ENCODE measurements at places on chromosomes 7 and 10.

- DNase-seq, result no peak
These were observed 229.8 kb downstream of the FGFR2 start for GRCh38 chr10:121368347-121369025.

DNA sequence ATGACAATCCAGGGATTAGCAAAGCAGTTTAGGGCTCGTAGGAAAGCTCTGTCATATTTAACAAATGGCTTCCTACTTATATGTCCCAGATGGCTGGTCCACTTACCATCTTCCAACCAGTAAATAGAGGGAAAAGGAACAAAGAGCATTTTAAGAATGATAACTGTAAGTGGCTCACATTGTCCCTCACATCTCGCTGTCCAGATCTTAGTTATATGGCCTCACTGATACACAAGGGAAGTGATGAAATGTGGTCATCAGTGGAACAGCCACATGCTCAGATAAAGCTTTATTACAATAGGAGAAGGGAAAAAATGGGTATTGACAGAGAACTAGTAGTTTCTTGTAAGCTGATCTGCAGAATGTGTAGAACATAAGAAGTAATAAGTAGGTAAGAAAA is 35.8 kb downstream of the IQUB start:
- no peak for DNase-seq

DNA sequence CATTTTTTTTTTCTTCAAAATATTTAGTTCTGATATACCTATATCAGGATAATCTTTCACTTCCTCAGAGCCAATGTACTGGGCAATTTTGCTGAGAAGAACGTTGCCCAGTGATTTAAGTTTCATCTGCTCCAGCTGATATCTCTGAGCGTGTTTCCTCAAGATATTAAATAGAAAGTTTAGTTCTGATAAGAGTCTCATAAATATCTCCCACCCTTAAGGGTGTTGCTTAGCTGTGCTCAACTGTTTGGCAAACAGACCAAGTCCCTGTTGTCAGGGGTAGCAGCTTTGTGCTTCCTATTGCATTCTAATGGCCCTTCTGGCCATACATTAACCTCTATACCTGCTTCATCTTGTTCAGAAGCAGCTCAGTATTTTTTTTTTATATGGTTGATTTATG is 84.7 kb upstream of the GPR141 start:
- no peak for DNase-seq

- DNase-seq, result no peak
These were observed 53.0 kb upstream of the INSIG1 start for GRCh38 chr7:155244675-155245074.

- no peak for DNase-seq
These were observed 14.1 kb downstream of the NRCAM start for GRCh38 chr7:108442039-108442568.

DNA sequence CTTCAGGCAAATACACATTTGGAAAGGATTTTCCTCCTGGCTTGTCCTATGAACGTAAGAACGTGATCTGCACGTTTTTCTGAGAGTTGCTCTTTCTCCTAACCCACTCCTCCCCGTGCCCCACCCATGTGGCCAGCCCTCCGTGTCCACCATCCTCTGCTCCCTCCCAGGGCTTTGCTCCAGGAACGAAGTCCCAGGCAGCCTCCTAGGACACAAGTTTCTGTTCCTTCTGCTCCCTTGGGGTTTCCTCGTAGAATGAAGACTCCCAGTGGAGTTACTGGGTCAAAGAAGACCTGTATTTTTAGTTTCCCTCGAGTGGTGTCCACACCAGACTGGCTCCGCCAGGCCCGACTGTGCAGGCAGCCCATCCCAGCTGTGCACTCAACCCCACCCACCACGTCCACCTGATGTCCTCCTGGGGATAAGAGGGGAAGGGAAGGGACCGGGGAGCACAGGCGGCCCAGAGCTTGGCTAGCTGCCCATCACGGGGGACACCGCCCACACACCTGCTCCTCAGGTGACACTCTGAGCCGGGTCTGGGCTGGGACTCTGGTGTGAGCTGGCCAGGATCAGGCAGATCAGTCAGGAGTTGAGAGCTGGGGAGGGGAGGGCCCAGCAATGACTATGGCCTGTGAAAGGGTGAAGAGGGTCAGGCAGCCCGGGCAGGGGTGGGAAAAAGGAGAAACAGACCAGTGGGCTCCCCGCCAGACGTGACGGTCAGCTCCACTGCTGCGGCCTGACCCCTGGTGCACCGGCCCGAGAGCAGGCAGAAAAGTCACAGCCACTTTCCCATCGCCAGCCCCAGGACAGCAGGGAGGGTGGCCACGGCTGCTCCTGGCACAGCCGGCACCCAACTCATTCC is 54.3 kb upstream of the PPP2R2D start:
- DNase-seq, result no peak

DNA sequence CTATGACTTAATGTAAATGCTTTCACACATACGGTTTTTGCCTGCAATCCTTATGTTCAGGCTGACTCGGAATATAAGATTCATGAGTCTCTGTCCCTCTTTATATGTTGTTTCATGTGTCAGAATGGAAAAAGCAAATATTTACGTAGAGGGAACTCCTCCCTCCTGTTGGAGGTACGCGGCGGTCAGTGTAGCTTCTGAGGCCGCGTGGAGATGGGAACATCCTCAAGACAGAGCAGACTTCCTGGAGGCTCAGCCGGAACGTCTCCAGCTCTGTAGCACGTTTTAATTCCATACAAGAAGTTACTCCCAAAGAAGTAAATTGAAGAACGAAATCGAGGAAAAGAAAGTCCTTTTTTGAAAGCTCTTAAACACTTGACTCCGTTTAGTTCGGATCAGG is 248.3 kb downstream of the EBF3 start:
- DNase-seq, result no peak

GRCh38 chr10:114374053-114374791 is 30.1 kb downstream of the AFAP1L2 start:
- DNase-seq, result peak; percentile 17

DNA sequence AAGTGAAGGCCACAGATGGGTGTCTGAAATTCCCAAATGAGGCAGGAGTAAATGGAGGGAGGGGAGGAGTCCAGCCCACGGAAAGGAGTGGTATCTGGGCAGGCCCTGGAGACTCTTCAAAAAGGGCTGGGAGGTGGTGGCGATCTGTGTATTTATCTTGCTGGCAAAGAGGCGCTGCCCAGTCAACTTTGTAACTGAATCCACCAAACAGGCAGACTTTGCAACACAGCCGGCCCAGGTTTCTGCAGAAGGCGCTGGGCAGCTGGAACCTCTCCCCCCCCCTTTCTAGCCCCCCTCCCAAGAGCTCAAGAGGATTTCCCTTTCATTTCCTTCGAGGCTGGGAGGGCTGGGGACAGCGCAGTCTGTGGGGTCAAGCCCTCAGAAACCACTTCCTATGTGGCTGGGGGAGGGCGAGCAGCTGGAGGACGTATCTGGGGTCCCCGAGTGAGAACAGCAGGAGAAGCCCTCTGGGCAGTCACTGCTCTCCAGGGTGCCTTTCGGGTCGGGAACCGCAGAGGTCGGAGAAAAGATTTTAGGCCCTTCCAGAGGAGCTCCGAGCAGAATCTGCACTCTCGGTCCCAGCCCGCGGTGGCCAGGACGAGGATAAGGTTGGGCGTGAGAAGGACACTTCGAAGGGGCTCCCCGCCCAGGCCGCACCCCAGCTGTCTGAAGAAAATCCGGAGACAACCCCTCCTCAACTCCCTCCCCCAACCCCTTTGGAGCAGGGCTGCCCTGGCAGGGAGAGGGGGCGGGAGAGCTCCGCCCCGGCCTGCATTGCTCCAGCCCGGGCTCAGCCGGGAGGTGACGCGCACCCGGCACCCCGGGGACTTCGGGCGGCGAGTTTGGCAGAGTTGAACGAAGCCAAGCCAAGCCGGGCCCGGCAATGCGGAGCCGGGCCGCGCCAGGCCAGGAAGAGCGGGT is 965 bp downstream of the ZCCHC24 start:
- peak; percentile 68 for DNase-seq

- DNase-seq, result peak; percentile 95
These were observed 79.1 kb downstream of the PRTFDC1 start for GRCh38 chr10:24873281-24873683.
